ENCODE measurements at places on chromosomes 12 and 14.

DNA sequence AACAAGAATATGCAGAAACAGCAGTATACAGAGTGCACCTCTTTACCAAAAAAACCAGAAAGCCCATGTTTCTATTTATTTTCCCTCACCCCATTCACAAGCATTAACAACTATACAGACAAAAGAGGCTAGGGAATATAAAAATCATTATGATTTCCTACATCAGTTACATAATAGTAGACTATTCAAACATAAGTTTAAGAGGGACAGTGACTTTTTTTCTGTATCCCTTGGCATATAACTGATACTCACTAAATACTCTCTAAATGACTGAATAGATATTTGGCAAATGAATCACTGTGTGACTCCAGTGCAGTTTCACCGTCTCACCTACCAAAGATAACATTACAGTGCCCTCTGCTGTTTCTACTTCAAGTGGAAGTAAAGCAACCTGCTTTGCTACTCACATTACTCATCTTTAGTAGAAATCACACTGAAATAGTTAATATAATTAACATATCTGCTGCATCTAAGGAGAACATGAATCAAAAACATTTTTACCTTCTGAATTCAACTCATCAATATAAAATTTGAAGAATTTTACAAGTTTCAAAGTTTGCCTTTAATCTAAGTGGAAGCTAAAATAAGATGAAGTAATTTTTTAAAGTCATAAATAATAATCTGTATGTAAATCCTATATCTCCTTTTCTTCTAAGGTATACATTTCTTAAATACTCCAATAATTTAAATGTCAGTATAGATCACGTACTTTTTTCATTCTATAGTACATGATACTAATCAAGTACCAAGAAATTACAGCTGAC, 103.8 kb downstream of the OSBPL8 start:
- DNase-seq, result peak; percentile 15

DNA sequence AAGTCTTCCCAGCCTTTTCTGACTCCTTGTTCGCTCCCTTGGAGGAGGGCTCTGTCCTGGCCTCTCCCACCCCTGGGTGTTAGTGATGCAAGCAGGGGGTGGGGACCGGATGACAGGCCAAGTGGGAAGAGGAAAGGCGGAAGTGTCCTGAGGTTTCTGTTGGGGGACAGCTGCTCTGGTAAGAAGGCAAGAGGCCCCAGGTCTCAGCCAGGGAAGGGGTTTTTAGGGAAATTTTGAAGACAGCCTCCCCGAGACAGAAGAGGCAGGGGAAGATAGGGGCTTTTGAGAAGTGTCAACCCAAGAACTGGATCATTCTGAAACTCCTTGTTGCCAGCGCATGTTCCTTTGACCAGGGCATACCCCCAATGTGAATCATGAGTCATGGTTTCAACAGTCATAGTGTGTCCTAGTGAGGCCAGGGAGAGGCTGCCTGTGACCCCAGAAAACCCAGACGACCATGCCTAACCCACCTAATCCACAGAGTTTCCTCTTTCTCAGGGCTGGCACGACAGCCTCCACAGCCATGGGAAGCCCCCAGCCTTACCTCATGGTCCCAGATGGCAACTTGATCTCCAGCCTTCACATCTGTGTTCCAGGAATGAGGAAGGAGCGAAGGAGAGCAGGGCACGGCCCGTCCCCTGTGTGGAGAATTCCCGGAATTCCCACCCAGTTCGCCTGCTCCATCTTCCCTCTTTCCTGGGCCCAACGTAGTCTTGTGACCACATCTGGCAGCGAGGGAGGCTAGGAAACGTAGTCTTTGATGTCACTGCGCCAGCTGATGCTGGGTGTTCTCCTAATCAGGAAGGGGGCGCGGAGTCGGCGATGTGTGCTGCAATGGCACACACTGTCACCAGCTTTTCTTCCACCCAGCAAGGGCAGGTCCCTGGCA, 4.9 kb upstream of the GPR132 start:
- no peak for DNase-seq

DNA sequence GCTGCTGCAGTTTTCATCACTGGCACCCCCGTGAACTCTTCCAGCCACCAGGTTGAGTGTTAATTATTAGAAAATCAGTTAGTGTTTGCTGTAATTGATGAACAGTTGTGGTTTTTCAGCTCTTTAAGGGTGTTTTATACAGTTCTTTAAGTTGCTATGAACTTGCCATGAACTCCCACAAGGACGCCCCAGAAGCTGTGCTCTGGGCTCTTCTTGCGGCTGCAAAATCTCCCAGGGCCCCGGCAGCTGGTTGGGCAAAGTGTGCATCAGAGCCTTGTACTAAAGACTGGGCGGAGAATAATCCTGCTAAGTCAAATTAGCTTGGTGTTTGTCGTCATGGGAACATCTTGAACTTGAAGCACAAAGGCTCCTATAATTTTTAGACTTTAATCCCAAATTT, 82.2 kb downstream of the EML1 start:
- peak; percentile 72 for DNase-seq

DNA sequence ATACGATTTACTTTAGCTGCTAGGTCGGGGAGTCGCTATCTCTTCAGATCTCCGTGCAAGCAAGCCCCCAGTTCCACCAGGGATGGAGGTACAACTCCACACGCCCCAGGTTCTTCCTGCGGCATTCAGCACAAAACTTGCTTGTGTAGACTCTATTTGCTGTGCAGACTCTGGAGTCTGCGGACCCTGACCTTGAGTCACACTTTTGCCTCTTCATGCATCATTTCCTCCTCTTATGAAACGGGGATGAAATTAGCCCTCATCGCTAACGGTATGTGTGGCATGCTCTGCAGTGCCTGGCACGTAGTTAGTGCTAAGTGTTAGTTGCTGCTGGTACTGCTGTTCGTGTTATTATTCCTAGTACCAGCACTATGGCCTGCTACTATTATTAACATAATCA, 84.4 kb downstream of the TMEM132D start:
- no peak for DNase-seq

GRCh38 chr14:73842851-73843250, 8.8 kb upstream of the PTGR2 start:
- no peak for DNase-seq

GRCh38 chr14:100525615-100526014, 61.6 kb downstream of the BEGAIN start:
- DNase-seq, result peak; percentile 3
